Left lung (tissue), 14 donors: ENCODE measurements at places on chromosomes 13 and 19. TPM values are rescaled to one million over a fixed set of nuclear protein-coding genes. Genes with fewer than 3 reads are reported as not detected.

IGFL1 gene
- total RNA-seq: not detected

ICAM5 gene
- total RNA-seq: 25.7 TPM

ZNF575 gene
- total RNA-seq: 2.5 TPM

PRKCG gene
- total RNA-seq: not detected

NLRP11 gene
- not detected for total RNA-seq

APOC4 gene
- not detected for total RNA-seq

TMC4 gene
- total RNA-seq: 45.3 TPM

CRB3 gene
- 38.1 TPM for total RNA-seq

SLC8A2 gene
- not detected for total RNA-seq

IZUMO2 gene
- not detected for total RNA-seq

PDX1 gene
- not detected for total RNA-seq

ZNF284 gene
- total RNA-seq: 2.4 TPM

LPAR2 gene
- 36.2 TPM for total RNA-seq

TLE6 gene
- 6.9 TPM for total RNA-seq

DCT gene
- not detected for total RNA-seq

GGN gene
- total RNA-seq: 0.34 TPM

- no peak for DNase-seq
Observed at GRCh38 chr19:19540715-19541515, 2.9 kb downstream of the CILP2 start.

- DNase-seq: no peak
Observed at GRCh38 chr13:114105521-114106225, 26.8 kb downstream of the RASA3 start.

- DNase-seq: no peak
Observed at GRCh38 chr19:46019270-46019669, 3.6 kb downstream of the PGLYRP1 start.

DNA sequence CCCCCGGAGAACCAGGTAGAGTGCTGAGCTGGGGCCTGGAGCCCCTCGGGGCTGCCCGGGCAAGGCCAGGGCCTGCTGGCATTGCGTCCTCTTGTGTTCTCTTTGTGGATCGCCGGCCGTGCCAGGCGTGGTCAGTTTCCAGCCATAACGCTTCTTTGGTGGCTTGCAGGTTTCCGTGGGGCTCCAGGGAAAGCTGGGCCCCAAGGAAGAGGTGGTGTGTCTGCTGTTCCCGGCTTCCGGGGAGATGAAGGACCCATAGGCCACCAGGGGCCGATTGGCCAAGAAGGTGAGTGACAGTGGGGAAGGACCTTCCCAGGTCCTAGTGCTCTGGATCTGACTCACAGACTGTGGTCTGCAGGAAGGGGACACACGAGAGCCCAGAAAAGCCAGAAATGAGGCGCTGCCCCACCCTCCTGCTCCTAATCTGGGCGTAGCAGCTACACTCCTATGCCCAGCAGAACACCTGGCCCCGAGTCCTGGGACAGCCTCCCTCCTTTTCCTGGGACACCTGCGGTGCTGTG, 57.5 kb downstream of the RAB20 start:
- DNase-seq: no peak

GRCh38 chr19:821825-822503, at the start of gene PLPPR3:
Gene PLPPR3, minus strand, starts transcription at chr19:821955. Its CDS starts 396 bp downstream, at chr19:821559.
- no peak for DNase-seq

- no peak for DNase-seq
Observed at GRCh38 chr19:53962887-53963431, at the start of gene CACNG8. Gene CACNG8, plus strand, starts transcription at chr19:53962937.

DNA sequence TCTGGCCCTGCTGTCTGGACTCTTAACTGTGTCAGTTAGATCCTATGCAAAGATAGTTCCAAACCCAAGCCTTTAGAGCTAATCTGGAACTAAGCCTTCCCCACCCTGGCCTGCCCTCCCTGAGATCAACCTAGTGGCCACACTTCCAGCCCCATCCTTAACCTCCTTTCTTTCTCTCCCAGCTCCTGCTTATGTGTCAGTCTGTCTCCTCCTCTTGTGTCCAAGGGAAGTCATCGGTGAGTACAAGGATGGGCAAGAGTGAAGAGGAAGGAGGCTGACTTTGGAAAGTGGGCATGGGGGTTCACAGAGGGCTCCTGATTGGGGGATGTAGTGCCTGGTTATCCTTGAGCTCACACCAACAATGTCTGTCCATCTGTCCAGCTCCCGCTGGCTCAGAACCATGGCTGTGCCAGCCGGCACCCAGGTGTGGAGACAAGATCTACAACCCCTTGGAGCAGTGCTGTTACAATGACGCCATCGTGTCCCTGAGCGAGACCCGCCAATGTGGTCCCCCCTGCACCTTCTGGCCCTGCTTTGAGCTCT, 12.3 kb downstream of the IGFL2 start:
- DNase-seq: no peak

DNA sequence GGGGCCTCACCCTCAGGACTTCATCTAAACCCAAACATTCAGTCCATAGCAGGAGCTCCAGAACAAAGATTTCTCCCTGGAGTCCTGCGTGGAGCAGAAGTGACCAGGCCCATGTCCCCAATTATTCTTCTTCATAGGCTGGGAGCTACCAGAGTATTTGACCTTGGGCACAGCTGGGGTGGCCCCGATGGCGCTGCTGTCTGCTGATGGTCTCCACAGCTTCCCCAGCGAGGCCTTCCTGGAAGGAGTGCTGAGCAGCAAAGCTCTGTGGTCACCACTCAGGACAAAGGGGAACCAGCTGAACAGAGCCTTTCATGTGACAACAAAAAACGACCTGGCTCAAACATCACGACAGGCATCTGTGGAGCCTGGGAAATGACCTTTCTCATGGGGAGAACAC, 62.7 kb upstream of the ARGLU1 start:
- DNase-seq: no peak

DNA sequence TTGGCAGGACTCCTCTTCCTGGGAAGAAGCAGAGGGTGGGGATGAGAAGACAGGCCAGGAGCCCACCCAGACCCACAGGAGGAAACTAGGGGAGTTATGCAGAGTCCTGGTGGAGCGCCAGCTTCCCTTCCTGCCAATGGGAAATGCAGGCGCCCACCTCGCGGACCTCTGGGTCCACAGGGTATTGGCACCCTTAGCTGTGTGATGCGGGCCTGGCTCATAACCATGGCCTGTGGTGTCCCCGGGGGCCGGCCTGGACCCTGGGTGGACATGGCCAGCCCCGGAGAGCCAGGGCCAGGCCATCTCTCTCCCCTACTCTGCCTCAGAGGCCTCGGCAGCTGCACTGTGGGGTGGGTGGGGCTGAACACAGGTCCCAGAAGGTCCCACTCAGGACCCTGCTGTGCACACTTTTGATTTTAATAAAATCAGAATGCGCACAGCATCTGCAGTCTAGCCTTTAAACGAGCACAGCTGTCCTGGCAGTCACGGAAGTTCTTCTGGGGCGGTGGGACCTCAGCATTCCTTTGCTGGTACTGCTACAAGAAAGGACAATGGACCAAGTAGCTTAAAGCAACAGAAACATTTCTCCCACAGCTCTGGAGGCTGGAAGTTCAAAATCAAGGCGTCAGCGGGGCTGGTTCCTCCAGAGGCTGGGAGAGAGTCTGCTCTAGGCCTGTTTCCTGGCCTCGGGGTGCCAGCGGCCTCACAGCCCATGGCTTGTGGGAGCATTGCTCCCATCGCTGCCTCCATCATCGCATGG, 1.8 kb downstream of the F10 start:
- DNase-seq: no peak

GRCh38 chr19:47124937-47125668, 5.5 kb upstream of the SAE1 start:
- peak; percentile 76 for DNase-seq

GRCh38 chr19:31553112-31553845, 204.0 kb upstream of the TSHZ3 start:
- DNase-seq: peak; percentile 16

GRCh38 chr13:113231306-113232207, 22.1 kb downstream of the CUL4A start:
- DNase-seq: no peak

DNA sequence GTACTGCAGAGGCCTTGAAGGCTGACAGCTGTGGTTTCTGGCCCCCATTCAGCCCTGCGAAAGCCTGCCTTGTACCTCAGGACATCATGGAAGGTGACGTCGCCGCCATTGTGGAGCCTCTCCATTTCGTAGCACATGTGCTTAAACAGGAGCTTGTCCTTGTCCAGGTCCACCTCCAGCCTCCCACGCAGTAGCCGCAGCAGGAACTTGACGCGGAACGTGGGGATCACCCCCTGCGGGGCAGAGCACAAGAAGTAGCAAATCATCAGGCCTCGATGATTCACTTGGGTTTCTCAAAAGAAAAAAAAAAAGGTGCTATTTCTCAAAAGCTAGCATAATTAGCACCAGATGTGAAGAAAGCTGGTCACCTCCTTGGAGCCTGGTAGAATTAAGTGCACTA, 351.0 kb downstream of the NALCN start:
- DNase-seq: no peak

- DNase-seq: no peak
Observed at GRCh38 chr13:114110091-114110829, 22.2 kb downstream of the RASA3 start.

GRCh38 chr13:79853251-79853650, 372.3 kb downstream of the NDFIP2 start:
- DNase-seq: no peak

DNA sequence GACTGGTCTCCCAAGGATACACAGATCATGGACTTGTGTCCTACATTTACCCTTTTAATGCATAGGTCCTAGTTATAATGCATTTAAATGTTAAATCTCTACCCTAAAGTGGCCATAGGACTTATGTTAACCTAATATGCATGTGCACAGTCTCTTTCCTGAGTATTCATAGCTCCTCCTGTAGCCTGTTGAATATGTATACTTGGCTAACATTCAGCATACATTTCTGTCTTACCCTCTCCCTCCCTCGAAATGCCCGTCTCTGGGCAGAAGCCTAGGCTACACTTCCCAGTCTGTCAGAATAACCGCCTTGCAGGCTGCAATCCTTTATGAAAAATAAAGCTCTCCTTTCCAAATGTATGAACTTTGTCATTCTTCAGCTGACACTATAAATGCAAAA, 13.9 kb downstream of the ZFP82 start:
- no peak for DNase-seq

- DNase-seq: no peak
Observed at GRCh38 chr19:4981681-4981958, 12.7 kb downstream of the KDM4B start.

DNA sequence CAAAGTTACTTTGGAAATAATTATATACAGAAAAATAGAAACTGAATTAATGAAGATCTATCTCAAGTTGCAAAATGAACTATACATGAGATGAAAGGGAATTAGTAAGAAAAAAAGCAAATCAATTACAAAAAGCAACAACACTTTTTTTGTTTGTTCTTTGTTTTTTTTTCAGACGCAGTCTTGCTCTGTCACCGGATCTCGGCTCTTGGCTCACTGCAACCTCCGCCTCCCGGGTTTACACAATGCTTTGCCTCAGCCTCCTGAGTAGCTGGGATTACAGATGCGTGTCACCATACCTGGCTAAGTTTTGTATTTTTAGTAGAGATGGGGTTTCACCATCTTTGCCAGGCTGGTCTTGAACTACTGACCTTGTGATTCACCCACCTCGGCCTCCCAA, 2.2 kb downstream of the ZNF415 start:
- no peak for DNase-seq

- DNase-seq: no peak
Observed at GRCh38 chr13:27043013-27043412, 128.6 kb downstream of the USP12 start.

GRCh38 chr19:31185261-31185660, 164.0 kb downstream of the TSHZ3 start:
- DNase-seq: no peak

GRCh38 chr13:48902368-48902767, 73.3 kb upstream of the FNDC3A start:
- no peak for DNase-seq

DNA sequence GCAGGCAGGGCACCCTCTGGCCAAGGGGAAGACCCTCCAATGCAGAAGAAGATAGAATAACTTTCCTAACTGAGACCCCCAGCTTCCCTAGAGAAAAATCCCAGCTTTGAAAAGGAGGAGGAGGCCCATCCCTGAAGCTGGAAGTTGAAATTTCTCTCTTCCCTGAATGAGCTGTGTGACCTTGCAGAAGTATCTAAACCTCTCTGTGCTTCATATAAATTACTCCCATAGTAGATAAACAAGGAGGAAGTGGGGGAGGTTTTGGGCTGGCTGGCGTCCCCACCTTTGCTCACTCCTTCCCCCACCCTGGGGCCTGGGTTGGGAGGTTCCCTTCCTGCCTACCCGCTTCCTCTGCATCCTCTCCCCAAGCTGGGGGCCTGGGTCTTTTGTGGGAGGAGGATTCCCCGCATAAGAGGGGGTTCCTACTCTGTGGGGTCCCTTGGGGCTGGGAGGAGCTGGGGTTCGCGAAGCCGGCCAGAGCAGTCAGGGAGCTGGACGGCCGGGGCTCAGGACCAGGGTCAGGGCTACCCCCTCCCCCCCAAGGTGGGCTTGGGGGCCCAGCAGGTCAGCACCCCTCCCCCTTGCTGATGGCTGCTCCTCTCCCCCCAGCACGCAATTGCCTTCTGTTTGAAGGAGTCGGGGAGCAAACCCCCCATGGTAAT, 11.7 kb downstream of the CAMSAP3 start:
- no peak for DNase-seq

- no peak for DNase-seq
Observed at GRCh38 chr13:60754211-60755090, 357.4 kb downstream of the TDRD3 start.

DNA sequence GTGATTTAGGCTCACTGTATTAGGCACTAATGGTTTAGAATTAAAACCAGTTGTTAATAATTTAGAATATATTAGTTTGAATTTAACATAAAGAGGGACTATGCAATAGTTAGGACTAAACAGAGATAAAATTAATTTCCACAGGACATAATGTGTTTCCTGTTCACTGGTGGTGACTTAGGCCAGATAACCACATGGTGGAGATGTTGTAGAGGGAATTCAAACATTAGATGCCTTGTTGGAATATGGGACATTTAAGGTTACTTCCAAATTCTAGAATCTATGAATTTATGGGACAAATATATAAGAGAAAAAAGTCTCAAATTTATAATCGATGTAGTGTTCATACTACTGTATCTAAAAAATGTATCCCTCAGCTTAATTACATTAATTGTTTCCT, 615.5 kb upstream of the KLHL1 start:
- peak; percentile 48 for DNase-seq

DNA sequence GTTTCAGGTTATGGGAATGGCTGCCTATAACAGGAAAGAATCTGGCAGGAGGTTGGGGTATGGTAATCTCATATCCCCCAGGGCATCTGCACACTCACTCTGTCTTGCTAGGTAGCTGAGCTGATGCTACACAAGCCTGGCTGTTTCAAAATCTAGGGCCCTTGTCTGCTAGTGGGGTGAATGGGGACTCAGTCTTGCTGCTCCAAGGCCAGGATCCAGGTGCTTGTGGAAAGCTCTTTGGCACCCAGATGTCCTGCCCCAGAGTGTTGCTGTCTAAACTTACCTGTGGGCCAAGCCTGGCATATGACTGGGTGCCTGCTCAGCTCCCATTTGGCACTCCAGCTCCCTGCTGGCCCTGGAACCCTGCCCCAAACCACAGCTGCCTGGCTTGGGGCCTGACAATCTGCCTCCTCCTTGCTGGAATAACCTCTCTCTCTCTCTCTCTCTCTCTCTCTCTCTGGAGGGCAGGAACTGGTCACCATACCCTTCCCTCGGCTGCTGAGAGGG, 158.1 kb upstream of the TSC22D1 start:
- peak; percentile 80 for DNase-seq
